ENCODE measurements at places on chromosomes 4 and X.

DNA sequence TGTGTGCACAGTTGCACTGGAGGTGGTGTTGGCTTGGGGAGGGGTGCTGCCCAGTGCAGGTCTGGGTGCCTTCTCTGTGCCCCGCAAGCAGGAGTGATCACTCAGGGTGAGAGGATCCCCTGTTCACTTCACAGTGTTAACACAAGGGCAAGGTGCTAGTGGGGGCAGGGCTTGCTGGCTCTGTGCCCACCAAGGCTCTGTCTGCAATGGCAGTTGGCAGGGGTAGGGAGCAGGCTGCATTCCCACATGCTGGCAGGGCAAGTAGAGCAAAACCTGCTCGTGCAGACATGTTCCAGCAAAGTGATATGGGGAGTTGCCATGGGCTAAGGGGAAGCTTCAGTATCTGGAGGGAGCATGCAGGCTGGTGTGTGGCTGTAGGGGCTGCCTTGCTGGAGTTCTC lies 428.0 kb downstream of the ZNF674 start:
- no peak for DNase-seq

- DNase-seq = no peak
Observed at GRCh38 chr4:109588176-109588575, 28.1 kb downstream of the MCUB start.

GRCh38 chr4:4852591-4853362 lies 6.7 kb upstream of the MSX1 start:
- DNase-seq = no peak

- DNase-seq = no peak
Observed at GRCh38 chrX:135707880-135708279, 5.6 kb upstream of the CT45A1 start.

GRCh38 chr4:186018261-186018660 lies 50.7 kb upstream of the TLR3 start:
- DNase-seq = no peak

DNA sequence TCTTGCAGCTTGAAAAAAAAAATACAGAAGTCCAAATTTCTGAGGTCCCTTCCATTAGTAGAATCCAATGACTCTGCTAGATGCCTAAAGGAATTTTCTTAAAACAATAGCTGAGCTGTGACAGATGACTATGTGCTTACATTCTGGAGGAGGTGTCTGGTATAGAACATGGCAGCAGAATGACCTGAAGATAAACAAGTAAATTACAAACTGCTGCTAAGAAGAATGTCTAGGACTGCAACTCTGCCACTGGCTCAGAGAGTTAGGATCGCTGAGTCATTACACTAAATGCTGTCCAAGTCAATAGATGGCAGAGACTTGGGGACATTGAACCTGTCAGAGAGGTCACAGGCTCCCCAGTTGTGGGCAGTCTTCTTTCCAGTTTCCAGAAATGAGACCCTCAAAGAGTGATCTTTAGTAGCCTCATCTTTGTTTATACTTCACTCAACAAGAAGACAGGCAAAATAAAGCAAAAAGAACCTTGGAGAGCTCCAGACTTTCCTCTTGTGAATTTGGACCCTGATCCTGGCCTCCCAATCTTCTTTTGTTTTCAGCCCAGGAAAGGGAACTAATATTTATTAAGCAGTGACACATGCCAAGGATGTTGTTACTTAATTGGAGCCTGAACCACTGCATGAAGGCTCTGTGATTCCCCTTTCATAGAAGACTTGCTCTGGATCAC lies 56.4 kb upstream of the SCML1 start:
- DNase-seq = no peak

DNA sequence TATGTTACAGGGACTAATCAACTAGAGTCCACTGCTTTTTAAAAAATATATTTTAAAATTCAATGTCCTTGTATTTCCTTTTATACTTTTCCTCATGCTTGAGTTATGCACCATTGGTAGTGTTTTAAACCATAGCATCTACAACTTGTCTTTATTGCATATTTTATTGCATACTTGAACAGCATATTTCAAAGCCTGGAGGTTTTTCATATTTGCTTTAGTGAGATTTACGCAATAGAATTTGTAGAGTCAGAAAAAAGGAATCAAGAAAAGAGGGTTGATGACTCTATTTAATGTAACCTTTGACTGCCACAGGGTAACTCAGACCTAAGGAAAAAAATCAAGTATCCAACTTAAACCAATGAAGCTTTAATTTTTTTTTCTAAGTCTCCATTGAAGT lies 1165.7 kb upstream of the IGFBP7 start:
- no peak for DNase-seq

GRCh38 chr4:105113800-105114199 lies 32.9 kb upstream of the TET2 start:
- no peak for DNase-seq

DNA sequence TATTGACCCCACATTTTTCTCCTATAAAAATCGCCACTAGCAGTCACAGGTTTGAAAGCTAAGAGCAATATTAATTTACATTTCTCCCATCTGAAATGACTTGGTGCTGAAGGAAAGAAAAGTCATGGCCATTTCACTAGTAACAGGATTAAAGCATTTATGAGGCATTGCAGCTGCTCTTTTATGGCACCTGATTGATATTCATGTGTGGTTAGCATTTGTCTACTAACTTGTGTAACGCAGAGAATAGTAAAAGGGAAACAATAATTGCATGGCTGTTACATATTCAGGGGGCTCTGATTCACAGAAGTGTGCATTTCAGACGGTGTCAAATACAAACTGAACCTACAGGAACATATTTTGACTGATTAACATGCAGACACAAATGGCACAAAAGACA lies 5.2 kb downstream of the PCDH19 start:
- DNase-seq = no peak

- DNase-seq = no peak
Observed at GRCh38 chrX:136616987-136617685, 30.8 kb upstream of the CD40LG start.

DNA sequence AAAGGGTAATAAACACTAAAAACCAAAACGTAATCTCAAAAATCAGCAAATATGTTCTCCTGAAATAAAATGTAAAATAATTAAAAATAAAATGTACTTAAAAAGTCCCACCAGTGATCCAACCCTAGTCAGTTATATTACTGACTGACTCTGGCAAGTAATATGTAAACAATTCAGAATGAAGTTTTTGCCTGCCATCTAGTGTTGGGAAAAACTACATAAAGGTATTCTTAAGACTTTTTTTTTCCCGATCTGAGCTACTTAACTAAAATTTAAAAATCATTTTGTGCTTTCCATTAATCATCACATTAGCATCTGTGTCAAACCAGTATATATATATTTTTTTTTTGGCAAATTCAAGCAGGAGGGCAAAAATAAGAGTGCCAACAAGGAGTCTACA lies 24.0 kb downstream of the RCHY1 start:
- no peak for DNase-seq

DNA sequence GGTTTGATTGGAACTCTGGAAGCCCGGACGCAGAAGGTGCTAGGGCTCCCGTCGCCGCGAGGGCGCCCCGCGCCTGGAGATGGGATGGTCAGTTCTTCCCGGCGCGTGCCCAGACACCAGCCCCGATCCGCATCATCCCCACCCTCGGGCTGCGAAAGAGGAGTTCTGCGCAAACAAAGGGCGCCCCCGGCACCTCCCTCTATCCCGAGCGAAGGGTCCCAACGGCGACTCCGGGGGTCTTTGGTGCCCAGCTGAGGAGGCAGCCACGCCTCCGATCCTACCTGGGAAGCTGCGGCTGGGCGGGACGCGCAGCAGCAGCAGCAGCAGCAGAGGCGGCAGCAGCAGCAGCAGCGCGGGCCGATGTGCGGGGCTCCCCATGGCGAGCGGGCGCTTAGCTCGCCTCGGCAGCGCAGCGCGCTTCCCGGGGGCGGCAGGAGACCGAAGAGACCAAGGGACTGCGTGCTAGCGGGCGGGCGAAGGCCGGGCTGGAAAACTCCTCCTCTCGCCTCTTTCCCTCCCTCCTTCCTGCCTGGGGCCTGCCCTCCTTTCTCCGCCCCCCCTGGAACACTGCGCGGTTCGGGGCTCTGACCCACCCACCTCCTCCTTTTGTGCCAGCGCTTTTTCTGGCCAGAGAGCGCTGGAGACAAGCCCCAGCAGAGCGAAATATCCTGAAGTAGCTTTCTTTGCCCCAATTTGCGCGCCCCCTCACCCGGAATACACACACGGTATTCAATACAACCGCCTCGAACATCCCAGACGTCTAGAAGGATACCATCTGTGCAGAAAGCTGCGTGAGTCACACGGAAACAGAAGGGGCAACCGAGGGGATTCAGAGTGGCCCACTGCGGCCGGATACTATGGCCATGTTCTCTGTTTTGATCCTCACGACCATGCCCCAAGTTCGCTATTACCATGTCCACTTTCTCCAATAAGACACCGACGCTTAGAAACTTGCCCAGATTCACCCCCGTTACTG lies at the start of gene SRPX:
Gene SRPX (minus strand): TSS at position 457 of the 976 bp plus-strand sequence. CDS start 79 bp downstream, at position 378.
- no peak for DNase-seq

Measured in anterior cingulate cortex (tissue), 58 donors.